COR-L47 (cell line): ENCODE measurements at places on chromosomes 2 and 18.

- no peak for DNase-seq
Observed at GRCh38 chr18:77099485-77100370, 32.9 kb downstream of the MBP start.

GRCh38 chr18:24369426-24369825, 28.2 kb downstream of the OSBPL1A start:
- DNase-seq, result no peak

GRCh38 chr2:226802573-226802972, 3.0 kb upstream of the IRS1 start:
- peak; percentile 42 for DNase-seq

GRCh38 chr2:144890828-144891227, 370.9 kb upstream of the ZEB2 start:
- peak; percentile 47 for DNase-seq

GRCh38 chr2:27400348-27401135, 8.8 kb downstream of the PPM1G start:
- DNase-seq, result no peak

GRCh38 chr18:28823506-28824182, 646.7 kb upstream of the CDH2 start:
- DNase-seq, result no peak

DNA sequence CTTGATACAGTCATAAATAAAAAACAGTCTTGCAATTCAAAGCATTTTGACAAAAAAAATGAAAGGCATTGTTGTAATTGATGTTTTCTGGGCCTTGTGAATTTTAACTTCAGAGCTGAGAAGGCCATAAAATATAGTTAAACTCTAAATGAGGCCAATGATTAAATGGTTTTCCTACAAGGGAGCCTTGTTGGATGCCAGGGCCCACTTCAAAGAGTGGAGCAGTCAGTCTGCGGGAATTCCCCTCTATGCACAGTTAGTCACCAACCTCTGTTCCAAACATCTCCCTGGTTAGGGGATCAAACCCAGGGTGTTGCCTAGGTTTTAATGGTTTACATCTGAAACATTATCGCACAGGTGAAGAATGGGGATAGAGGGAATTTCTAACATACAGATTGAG, 143.4 kb downstream of the NCKAP5 start:
- DNase-seq, result no peak

DNA sequence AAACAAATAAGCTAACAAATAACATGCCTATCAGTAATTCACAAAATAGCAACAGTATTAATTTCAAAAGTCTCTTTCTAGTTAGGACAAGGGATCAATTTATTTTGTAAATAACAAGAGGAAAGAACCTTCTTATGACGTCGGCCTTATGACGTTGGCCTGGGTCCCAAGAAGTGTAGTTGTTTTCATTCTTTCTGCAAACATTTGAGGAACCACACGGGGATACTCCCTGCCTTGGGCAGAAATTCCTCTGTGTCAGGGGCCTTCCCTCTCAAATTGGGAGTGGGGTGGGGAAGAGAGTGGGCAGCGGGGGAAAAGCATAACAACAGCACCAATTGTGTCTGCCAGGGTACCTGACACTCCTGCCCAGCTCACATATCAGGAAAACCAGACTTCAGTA, 1.3 kb downstream of the CCDC68 start:
- DNase-seq, result no peak

DNA sequence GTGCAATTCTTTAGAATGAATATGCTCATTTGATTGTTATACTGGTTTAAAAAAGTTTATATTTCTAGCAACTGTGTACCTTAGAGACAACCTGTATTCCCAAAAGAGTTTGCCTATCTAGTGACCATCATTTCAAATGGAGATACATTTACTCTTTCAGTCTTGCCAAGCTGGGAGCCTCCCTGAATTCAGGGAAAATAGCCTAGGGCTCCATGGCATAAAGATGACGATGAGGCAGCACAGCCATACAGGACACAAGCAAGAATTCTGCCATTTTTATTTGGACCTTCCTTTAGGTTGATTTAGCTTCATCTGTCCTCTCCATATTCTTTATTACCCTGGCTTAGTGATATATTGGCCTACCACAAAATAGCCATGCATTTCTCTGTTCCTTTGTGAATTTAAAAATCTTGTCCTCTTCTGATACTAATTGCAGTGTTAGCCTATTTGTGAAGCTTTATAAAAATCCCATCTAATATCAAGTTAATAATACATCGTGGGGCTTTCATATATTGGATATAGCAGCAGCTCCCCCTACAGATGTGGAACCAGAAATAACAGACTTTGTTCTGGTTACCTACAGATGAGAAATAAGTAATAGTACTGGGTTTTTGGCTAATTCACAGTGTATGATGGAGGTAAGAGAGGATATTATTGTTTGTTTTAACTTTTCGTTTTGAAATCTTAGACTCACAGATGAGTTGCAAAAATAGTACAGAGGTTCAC, 1661.9 kb upstream of the PIK3C3 start:
- DNase-seq, result peak; percentile 50

DNA sequence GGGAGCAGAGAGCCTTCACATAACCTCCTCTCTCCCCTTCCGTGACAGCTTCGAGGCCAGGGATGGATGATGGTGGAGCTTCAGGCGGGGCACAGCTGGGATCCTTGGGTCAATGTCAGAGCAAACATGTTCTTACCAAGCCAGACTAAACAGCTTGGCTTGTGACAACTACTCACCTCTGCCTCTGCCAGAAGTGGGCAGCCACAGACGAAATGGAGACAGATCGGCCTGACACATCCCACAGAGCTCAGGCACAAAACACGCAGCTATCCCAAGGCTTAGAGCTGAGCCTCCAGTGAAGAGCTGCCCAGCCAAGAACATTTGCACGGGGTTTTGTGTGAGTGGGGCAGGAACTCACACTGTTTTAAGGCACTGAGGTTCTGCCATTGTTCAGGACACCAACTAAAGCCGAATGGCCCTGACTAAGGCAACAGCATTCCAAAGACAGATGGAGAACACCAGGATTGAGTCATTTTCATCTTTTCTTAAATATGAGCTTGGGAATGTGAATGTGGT, 12.8 kb downstream of the PXDN start:
- DNase-seq, result no peak

GRCh38 chr18:6449213-6449612, 34.5 kb upstream of the L3MBTL4 start:
- DNase-seq, result no peak

GRCh38 chr2:57696016-57696415, 350.6 kb upstream of the VRK2 start:
- peak; percentile 33 for DNase-seq

DNA sequence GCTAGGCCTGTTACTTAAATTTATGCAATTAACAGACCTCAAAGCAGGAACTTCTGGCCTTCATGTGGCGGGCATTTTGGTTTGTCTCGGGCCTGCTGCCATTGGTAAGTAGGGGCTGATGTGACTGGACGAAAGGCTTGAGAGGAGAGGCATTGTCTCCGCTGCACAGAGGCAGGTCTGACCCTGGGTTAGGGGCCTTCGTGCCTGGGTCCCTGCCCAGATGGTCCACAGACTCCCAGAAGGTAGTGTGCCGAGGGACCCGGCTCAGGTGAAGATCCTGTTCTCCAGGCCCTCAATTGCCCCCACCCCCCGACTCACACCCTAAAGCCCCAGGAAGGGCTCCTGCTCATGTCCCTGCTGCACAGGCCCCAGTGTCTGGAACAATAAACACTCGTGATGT, 764.9 kb downstream of the TMEM182 start:
- no peak for DNase-seq
